Suppressor macrophage (primary cell): ENCODE measurements at places on chromosomes 3 and 15.

DNA sequence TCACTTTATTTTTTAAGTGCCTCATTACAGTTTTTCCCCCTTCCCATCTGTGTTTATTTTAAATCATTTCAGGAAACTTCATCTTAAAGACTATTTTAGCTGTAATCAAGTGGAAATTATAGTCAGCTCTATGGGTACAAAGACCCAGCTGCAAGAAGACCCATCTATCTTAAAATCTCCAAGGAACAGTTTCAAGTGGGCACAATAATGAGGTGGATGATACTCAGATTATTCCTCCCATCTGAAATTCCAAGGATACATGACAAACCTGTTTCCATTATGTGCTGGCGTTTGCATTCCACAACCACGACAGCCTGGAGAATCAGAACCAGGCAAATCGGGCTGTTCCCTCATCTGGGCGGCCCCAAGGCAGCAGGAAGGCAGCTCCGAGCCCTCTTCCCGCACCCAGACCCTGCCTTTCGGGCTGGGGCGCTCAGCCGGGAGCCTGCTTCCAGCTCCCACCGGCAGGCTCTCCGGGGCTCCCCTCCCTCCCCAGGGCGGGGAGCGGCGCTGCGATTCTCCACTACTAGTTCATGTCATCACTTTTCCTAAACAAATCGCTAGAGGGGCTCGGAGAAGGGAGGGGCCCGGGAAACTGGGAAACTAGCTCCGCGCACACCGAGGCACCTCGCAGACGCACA, at the start of gene MGLL:
Gene MGLL, minus strand, starts transcription at position 475 of the 641 bp plus-strand sequence. Its CDS starts 197 bp downstream, at position 278.
- DNase-seq: peak; percentile 36

GRCh38 chr3:180563406-180563805, 38.6 kb upstream of the TTC14 start:
- no peak for DNase-seq

- no peak for DNase-seq
These were observed 123.3 kb downstream of the GABRG3 start for GRCh38 chr15:27094235-27094634.

GRCh38 chr3:71681224-71681668, 44.0 kb downstream of the EIF4E3 start:
- DNase-seq: peak; percentile 87

DNA sequence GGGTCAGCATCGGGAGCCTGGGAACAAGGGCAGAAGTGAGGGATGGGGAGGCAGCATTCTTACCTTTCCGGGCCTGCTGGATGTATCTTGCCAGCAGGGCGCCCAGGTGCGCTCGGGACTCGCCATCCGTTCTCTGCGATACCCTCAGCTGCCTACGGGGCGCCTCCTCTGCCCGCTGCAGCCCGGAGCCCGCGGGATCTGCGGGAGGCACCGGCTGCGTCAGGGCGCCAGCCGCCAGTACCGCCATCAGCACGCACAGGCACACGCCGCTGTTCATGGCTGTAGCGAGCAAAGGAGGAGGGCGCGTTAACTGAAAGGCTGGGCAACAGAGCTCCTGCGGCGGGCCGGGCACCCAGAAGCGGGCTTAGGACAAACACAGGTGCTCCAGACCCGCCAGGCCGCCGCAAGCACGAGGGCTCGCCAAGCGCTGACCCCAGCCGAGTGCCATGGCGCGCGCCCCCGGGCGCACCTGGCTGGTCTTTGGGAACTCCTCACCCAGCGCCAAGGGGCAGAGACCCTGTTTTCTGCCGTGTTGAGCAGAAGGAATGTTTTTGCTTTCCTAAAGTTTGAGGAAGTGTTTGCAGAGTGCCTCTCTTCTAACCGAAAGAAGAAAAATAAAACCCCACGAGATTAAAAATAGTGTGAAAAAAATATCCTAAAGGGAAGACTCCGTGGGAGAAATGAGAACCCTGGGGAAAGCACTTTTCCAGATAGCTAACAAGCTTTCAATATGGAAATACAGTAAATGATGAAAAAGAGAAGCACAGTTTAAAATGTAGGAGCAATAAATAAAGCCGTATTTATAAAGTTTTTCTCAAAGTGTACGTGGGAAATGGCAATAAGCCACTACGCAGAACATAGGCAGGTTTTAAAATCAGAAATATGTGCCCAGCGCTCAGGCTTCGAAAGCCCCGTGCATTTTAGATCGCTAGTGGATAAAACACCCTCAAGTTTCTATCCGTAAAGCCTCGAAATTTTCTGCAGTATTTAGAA, 2.3 kb downstream of the CCK start:
- no peak for DNase-seq

DNA sequence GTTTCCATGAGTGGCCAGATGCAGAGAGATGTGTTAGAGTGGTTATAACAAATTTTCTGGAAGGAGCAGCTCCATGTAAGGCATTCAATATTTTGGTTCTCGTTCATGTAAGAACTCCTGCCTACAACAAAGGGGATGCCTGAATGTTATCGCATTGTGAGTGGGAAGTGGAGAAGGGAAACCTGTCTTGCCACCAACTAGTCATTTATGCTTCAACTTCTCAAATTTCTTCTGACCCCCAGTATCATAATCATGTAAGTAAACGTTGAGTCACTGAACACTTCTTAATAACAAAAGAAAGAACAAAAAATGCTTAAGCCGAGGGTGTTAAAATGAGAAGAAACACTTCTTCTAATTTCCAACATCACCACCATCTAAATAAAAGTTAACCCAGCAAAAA, 62.0 kb upstream of the MRPL3 start:
- no peak for DNase-seq
